ENCODE measurements at places on chromosomes 11 and 22. TPM values are rescaled to one million over a fixed set of nuclear protein-coding genes. Genes with fewer than 3 reads are reported as not detected.

- H3K36me3 ChIP-seq, result no peaks in the 10 kb centered on the region
- no peak overlapping the region for H3K4me3 ChIP-seq
- no peak overlapping the region for H3K27ac ChIP-seq
- no peak for DNase-seq
- no peaks in the 10 kb centered on the region for H3K27me3 ChIP-seq
These were observed 357.2 kb upstream of the NARS2 start for GRCh38 chr11:78931891-78932290.

GRCh38 chr11:20099527-20099926 is 60.7 kb downstream of the DBX1 start:
- peaks cover 57% of the 10 kb centered on the region for H3K36me3 ChIP-seq
- no peak overlapping the region for H3K27ac ChIP-seq

DNA sequence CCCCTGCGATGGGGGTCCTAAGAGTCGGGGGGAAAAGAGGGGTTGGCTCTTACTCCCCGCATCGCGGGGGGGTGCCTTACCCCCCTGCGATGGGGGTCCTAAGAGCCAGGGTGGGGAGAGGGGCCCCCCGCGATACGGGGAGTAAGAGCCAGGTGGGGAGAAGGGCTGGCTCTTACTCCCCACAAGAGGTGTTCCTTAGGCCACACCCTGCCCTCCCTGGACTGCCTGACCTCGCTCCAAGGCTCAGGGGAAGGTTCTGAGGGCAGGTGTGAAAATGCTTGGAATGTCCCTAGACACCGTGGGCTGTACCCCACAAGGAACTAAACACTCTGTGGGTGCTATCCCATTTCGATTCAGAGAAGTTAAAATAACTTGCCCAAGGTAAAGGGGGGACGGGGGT is 7.8 kb downstream of the UNC93B1 start:
- no peak for DNase-seq
- no peaks in the 10 kb centered on the region for H3K36me3 ChIP-seq
- H3K27me3 ChIP-seq, result peaks cover 9% of the 10 kb centered on the region
- no peak overlapping the region for H3K27ac ChIP-seq
- no peak overlapping the region for H3K4me3 ChIP-seq
- H3K4me1 ChIP-seq, result peaks cover 4% of the 10 kb centered on the region

- H3K27ac ChIP-seq, result no peak overlapping the region
- no peak overlapping the region for H3K4me3 ChIP-seq
- H3K4me1 ChIP-seq, result no peaks in the 10 kb centered on the region
- no peaks in the 10 kb centered on the region for H3K36me3 ChIP-seq
- H3K27me3 ChIP-seq, result peaks cover 3% of the 10 kb centered on the region
These were observed 48.2 kb upstream of the CCDC134 start for GRCh38 chr22:41752011-41752970.

DNA sequence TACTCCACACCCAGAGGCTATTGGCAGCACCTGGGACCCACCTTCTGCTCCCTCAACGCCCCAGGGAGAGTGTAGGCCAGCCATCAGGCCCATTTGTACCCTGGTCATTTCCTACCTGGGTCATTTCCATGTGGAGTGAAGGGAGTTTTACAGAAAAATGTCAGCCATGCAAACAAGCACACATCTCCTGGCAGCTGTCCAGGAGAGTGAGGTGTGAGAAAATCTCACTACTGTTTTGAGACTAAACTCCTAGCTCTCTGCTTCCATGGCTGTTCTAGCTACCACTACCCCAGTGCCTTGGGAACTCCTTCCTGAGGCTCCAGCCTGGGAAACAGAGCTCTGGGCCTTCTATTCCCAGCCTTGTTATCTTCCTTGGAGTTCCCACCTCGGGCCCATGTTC is 2.8 kb upstream of the TMPRSS13 start:
- DNase-seq, result no peak
- H3K27ac ChIP-seq, result no peak overlapping the region
- no peaks in the 10 kb centered on the region for H3K36me3 ChIP-seq
- H3K4me3 ChIP-seq, result no peak overlapping the region

- no peaks in the 10 kb centered on the region for H3K36me3 ChIP-seq
- H3K27ac ChIP-seq, result no peak overlapping the region
- H3K4me1 ChIP-seq, result no peaks in the 10 kb centered on the region
- no peak overlapping the region for H3K4me3 ChIP-seq
- no peaks in the 10 kb centered on the region for H3K27me3 ChIP-seq
- DNase-seq, result no peak
These were observed 96.7 kb downstream of the LARGE1 start for GRCh38 chr22:33823552-33823951.

- no peak overlapping the region for H3K27ac ChIP-seq
- peaks cover 16% of the 10 kb centered on the region for H3K27me3 ChIP-seq
- no peak for DNase-seq
- no peak overlapping the region for H3K4me3 ChIP-seq
- no peaks in the 10 kb centered on the region for H3K4me1 ChIP-seq
These were observed 56.0 kb downstream of the ZBTB16 start for GRCh38 chr11:114115451-114115928.

DNA sequence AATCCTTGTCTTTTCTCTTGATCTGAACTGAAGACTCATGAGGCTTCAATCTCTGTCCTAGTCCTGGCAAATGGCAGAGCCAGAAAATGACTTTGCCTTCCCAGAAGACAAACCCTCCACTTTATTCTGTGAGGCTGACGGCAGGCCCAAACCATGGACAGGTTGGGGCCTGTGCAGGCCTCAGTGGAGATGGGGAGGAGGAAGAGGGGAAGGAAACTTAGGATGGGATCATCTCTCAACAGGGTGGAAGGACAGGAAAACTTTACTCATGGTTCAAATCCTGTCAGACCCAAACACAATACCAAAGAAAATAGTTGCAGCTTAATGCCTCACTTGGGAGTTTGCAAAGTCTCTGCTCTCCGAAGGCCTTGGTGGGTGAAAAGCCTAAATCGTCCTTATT is 9.8 kb downstream of the RPL27A start:
- H3K27me3 ChIP-seq, result no peaks in the 10 kb centered on the region
- peaks cover 66% of the 10 kb centered on the region for H3K36me3 ChIP-seq
- peaks cover 10% of the 10 kb centered on the region for H3K4me1 ChIP-seq
- H3K4me3 ChIP-seq, result no peak overlapping the region
- no peak for DNase-seq

DNA sequence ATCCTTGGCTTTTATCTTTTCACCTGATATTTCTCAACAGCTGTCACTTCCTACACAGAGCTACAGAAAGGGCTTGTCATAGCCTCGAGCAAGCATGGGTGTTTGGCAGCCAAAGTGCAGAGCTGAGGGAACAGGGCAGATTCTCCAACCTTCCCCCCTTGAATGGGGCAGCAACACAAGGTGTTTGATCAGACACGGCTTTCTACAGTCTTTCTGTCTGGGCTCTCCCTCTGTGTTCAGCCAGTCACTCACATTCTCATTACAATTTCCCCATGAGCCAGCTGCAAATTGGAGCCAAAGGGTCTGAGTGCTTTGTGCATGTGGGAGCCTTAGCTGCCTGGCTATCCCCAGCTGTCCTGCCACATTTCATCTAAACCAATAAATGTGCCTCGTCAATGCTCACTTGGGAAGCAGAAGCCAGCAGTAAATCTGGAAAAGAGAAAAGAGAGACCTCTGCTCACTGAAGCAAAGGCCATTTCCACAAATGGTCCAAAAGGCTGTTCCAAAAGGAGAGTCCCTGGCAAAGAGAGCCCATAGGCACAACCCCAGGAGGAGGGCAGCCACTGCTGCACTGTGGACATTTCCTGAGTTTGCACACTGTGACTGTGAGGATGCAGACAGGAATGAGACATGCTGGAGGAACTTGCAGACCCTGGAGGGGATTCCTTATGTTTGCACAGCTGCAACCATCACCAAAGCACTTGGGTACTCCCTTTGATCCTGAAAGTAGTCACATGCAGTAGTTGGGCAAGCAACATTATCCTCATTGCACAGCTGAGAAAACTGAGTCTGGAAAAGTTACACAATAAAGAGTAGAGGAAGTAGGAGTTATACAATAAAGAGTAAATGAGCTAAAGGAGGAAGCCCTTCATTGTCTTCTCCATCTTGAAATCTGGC is 186.8 kb downstream of the FAM181B start:
- H3K27me3 ChIP-seq, result no peaks in the 10 kb centered on the region
- DNase-seq, result peak; percentile 23
- no peak overlapping the region for H3K27ac ChIP-seq
- H3K36me3 ChIP-seq, result no peaks in the 10 kb centered on the region
- H3K4me3 ChIP-seq, result no peak overlapping the region

DNA sequence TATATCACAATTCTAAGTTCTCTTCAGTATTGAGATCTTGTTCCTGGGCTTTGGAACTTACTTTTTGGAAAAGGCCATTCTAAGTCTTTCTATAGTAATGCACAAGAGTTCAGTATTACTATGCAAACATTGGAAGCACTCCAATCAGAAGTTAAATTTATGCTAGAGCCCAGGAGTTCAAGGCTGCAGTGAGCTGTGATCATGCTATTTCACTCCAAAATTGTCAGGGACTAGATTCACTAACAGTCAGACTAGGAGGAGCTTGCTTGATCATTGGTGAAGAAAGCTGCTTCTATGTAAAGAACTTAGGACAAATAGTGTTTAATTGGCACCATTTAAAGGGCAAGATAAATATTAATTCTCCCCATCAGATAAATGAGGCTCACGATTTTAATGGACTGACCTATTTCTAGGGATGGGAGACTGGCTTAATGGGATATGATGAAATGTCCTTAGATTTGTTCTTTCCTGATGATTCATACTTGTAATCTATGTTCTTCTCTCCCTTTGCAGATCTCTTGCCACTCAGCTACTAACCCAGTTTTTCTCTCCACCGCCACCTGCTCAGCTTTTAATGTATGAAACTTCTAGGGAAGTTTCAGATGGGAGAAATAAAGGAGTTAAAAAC is 32.6 kb upstream of the TMEM123 start:
- no peak for DNase-seq
- H3K27me3 ChIP-seq, result no peaks in the 10 kb centered on the region
- H3K4me1 ChIP-seq, result no peaks in the 10 kb centered on the region
- no peak overlapping the region for H3K27ac ChIP-seq

DNA sequence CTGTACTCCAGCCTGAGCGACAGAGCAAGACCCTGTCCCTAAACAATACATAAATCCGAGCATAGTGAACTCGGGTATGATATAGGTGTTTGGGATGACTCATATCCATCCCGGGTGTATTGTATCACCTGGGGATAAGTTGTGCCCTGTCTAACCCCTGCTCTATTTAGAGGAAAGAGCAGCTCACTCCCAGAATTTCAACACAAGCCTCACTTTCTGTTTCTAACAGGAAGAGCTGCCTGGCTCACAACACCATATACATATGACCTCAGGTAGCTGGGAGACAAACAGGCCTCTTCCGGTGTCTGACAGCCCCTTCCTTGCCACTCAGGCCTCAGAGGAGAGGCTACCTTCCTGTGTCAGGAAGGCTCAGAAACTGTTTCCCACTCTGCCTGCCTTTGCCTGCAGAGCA is 9.9 kb upstream of the MICALL1 start:
- peaks cover 9% of the 10 kb centered on the region for H3K36me3 ChIP-seq
- H3K27me3 ChIP-seq, result no peaks in the 10 kb centered on the region
- DNase-seq, result peak; percentile 36
- peaks cover 59% of the 10 kb centered on the region for H3K4me1 ChIP-seq
- no peak overlapping the region for H3K4me3 ChIP-seq

DNA sequence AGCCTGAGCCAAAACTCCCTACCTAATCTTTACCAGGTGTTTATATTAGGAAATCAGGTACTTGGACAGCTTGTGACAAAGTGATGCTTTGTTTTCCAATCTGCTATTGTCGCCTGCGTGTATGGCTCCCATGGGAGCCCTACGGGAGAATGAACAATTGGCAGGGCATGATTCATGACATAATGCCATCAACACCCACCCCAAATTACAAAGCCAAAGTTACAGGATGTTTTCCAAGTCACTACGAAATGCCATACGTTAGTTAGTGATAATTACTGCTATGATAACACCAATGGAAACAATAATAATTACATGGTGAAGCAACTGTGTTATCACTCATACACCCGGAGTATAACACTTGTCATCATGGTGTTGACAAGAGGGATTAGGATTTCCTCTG is 226.4 kb downstream of the FAM181B start:
- H3K27me3 ChIP-seq, result no peaks in the 10 kb centered on the region
- no peak overlapping the region for H3K4me3 ChIP-seq
- H3K27ac ChIP-seq, result no peak overlapping the region
- no peaks in the 10 kb centered on the region for H3K36me3 ChIP-seq
- DNase-seq, result no peak

GRCh38 chr11:44208976-44209603 is 100.8 kb downstream of the ALX4 start:
- DNase-seq, result no peak
- peaks cover 2% of the 10 kb centered on the region for H3K36me3 ChIP-seq
- no peak overlapping the region for H3K27ac ChIP-seq
- H3K4me1 ChIP-seq, result peaks cover 6% of the 10 kb centered on the region

Gene SCGB1D2
- not detected for total RNA-seq

Gene APOL5
- 1.1 TPM for total RNA-seq

Gene ABCG4
- total RNA-seq, result 0.13 TPM

Gene PNPLA5
- not detected for total RNA-seq

Gene HEPHL1
- total RNA-seq, result not detected

Gene APLNR
- 43.2 TPM for total RNA-seq

Gene ROBO4
- total RNA-seq, result 17.8 TPM

Gene OR2D3
- total RNA-seq, result not detected

Gene PACS1
- 13.2 TPM for total RNA-seq
